ENCODE measurements at places on chromosomes 5 and 9.

DNA sequence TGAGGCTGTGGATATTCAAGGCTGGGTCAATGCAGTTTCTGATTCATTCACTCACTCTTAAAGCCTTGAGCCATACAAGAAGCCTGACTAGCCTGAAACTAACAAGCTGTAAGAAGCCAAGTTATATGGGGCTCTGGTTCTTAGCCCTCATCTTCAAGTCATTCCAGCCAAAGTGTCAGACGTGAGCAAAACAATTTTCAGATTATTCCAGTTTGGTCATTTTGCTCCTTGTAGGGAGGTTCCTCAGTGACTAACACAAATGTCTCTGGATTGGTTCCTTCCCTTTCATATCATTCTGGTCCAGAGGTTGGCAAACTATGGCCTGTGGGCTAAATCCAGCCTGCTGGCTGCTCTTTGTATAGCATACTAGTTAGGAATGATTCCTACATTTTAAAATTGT, 12.5 kb upstream of the SHOC1 start:
- no peak for DNase-seq

GRCh38 chr5:178177569-178177968, 9.6 kb downstream of the GMCL2 start:
- no peak for DNase-seq

DNA sequence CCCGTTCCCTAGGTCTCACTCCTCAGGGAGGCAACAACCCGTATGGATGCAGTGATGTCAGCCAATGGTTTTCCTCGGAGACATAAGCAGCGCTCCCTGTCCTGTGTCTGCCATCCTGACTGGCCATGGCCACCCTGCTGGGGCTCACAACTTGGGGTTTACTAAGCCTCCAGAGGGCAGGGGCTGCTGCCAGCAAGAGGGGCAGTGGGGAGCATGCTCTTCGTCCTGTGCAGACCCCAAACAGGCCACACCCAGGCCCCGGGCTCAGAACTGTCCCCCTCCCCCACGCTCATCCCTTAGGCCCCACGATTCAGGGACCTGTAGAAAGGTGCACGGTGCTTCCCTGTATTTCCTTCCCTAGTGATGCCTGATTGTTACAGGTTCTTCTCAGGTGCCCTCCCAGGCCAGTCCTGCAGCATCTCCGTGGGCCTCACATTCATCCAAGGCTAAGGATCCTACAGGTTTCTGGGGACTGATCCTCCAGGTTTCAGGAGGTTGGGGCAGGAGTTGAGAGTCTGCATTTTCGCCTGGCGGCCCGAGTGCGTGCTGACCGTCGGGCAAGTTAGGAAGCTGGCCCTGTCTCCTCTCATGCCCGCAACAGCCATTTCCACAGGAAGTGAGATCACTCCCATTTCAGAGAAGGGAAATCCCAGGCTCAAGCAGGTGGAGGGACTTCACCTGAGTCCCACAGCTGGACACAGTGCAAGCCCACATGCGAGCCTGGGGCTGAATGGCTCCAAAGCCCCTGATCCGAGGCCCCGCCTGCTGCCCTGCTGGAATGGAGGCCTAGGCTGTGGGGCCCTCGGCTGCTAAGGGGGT, 217.6 kb downstream of the ROR2 start:
- no peak for DNase-seq

GRCh38 chr9:115543511-115543910, 425.6 kb upstream of the TNC start:
- no peak for DNase-seq

Measured in esophagus squamous epithelium (tissue), 5 donors.